HS-5 (cell line): ENCODE measurements at places on chromosomes 7 and 10.

GRCh38 chr10:20714979-20715378 is 182.1 kb downstream of the NEBL start:
- DNase-seq, result no peak

GRCh38 chr10:88999625-89000024 is 9.0 kb downstream of the FAS start:
- DNase-seq, result no peak

- DNase-seq, result no peak
Observed at GRCh38 chr10:16182144-16182543, 254.7 kb upstream of the PTER start.

GRCh38 chr10:101767600-101767945 is 8.3 kb downstream of the FGF8 start:
- DNase-seq, result no peak

DNA sequence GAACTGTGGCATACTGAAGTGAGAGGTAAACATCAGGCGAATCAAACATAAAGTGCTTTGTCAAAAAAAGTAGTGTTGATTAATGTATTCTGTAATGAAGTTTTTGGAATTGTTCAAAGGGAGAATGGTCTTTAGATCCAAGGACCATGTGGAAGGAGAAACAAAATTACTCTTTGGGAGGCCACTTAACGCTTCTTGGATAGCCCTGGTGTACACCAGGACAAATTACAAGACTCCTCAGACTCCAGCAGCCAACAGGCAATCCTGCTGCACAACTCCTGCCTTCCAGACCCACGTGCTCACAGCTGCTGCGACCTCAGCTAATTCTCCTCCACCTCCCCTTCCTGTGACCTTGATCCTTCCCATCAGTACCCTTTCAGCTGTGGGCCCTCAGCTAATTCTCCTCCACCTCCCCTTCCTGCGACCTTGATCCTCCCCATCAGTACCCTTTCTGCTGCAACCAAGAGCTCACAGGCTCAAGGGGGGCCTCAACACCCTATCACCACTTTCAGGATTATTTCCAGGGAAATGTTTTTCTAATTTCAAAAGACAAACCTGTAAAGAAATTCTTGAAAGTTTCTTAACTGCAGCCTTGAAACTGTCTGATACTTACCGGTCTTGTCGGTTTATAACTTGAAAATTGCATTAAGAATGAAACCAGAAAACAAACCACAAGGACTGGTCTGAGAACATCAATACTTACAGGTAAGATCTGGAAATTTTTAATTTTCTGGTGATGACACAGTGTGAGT is 29.7 kb upstream of the DDC start:
- DNase-seq, result no peak

GRCh38 chr7:33926535-33926934 is 21.2 kb downstream of the BMPER start:
- DNase-seq, result no peak

DNA sequence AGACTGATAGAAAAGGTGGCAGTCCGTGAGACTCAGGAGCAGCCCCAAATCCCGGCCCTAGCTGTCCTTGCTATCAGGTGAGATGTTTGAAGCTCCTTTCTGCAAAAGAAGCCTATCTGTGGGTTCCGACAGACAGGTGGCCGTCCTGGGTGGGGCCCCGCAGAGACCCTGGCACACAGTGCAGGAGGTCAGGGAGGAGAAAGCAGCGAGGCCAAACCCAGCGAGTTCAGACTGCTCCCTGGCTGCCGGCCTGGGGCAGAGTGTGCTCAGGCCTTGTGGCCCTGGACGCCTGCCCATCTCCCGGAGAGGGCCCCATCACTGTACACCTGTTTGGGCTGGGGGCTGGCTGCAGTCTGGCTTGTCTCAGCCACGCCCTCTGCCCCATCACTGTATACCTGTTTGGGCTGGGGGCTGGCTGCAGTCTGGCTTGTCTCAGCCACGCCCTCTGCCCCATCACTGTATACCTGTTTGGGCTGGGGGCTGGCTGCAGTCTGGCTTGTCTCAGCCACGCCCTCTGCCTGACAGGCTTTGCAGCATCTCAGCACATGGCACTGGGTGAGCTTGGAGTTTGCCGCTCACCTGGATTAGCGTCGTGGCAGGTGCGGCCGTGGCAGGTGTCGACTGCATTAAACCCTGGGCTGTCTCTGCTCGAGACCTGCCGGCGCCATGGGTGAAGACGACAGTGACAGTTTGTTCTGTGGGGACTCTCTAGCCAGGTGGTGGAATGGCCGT is 11.8 kb upstream of the PRKAR1B start:
- DNase-seq, result no peak

DNA sequence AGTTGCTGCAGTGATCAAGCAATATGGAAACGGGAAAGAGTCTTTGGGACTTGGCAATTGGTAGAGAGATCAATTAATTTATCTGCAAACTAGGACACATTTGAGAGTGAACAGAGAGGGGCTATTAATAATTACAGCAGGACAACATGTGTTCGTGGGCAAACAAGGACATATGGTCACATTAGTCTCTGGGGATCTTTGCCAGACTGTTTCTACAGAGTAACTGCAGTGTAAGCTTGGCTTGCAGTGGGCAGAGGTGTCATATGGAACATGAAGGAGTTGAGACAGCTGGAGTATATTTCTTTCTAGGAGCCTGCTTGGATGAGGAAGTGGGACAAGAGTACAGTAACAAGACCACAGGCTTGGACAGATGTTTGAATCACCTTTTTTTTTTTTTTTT is 232.1 kb upstream of the LYZL1 start:
- no peak for DNase-seq

DNA sequence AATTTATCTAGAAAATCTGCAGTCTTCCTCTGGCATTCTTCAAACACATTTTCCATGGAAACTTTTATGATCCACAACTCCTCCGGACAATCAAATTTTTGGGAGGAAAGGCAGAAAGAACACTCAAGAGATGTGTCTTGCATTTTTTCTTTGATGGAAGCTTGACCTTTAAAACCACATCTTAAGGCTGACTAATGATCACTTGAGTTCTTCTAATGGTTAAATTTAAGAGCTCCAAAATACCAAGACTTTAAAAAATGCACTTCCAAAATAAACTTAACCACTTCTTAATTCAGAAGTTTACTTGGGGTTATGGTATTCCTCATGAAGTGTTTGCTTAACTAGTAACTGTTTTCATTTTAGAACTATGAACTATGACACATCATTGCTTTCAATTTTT is 43.3 kb downstream of the ETV1 start:
- peak; percentile 42 for DNase-seq

GRCh38 chr10:132590094-132590751 is 52.6 kb downstream of the INPP5A start:
- DNase-seq, result no peak
